Naive B cell (primary cell): ENCODE measurements at places on chromosomes 1 and 21.

DNA sequence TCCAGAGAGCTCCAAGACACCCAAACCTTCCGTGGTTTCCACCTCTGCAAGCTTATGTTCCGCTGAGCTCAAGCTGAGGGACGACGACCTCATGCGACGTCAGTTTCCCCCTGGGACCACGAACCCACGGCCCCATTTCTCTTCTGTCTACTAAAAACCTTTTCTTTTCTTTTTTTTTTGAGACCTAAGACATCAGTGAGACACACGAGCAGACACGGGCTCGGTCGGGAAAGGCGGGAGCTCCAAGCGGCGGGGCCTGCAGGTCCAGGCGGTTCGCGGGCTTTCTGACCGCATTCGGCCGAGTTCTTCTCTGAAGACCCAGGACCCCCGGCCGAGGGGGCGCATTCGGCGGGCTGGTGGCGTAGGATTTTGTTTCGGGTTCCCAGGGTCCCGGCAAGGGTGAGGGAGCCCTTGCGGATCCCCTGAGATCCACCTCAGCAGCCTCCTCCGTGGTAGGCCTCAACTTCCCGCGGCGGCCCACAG is 402 bp downstream of the C21orf58 start:
- no peak for DNase-seq
- peak overlapping the region; percentile 91 for H3K4me3 ChIP-seq
- H3K36me3 ChIP-seq: no peaks in the 10 kb centered on the region
- no peaks in the 10 kb centered on the region for H3K27me3 ChIP-seq

DNA sequence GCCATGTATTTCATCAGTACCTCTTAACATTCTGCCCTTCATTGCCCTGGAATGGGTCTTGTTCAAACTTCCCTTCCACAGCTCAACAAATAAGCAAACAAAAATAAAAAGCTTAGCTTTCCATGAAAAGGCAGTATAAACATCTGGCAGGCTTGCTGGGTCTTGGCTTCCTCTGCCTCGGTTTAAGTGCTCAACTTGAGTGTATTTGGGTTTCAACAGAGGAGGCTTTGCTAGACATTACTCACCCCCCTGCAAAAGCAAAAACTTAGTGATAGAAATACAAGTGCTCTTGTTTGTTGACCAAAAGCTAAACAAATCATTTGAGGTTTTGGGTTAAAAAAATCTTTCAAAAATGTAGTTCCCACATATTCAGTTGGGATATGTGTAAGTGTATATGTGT is 518.5 kb downstream of the PLPP3 start:
- H3K4me1 ChIP-seq: peaks cover 13% of the 10 kb centered on the region
- no peak overlapping the region for H3K4me3 ChIP-seq
- H3K36me3 ChIP-seq: no peaks in the 10 kb centered on the region
- no peak for DNase-seq

DNA sequence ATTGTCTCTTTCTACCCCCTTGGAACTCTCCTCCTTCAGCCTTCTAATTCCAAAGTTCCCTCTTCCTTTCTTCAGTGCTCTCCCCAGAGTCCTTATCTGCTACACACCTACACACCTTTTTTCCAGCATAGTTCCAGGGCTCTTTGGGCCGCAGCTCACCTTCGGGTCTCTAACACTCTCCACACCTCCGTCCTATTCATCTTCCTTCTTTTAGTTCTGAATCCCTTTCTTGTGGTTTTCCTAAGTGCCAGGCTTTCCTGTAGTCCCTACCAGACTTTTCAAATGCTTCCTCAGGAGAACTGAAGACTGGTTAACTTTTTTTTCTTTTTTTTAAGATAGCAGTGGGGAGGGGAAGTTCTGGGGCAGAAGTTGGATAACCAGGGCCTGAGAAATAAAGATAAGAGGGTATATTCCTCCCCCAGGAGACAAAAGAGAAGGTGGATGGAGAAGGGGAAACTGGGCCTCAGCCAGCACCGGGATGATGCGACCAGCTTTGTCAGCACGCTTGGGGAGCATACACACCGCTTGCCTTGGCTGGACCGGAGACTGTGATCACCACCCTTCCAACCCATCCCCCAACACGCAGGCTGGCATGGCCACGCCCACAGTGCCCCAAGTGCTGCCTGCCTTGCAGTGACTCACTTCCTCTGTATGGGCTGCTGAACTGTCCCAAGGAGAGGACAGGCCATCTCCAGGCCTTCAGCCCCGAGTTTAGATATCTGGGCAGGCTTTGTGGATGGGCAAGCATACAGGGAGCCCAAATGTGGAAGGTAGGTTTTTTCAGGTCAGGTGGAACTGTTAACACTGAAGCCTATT is 2.5 kb upstream of the CERS2 start:
- peak; percentile 73 for DNase-seq
- H3K27ac ChIP-seq: peak overlapping the region; percentile 97
- H3K36me3 ChIP-seq: no peaks in the 10 kb centered on the region
- H3K4me3 ChIP-seq: peak overlapping the region; percentile 83
- H3K27me3 ChIP-seq: no peaks in the 10 kb centered on the region
- peaks cover 57% of the 10 kb centered on the region for H3K4me1 ChIP-seq

DNA sequence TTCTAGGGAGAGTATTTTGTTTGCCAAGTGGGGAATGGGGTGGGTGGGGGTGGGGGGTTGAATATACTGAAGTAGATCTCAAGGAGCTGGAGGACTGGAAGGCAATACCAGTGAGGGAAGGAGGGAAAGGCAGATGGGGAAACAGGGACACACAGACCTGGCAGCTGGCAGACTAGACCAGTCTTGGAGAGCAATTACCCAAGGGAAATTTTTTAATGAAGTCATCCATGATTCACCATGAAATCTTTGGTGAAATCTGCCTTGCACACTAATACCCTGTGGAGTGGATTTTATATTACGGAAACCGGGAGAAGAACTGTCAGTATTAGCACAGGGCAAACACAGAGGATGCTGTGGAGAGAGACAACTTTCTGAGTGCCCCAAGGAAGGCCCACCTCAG is 29.7 kb upstream of the MARK1 start:
- H3K4me1 ChIP-seq: no peaks in the 10 kb centered on the region
- no peak overlapping the region for H3K4me3 ChIP-seq
- H3K27ac ChIP-seq: no peak overlapping the region
- H3K27me3 ChIP-seq: peaks cover 44% of the 10 kb centered on the region

- H3K4me3 ChIP-seq: no peak overlapping the region
- H3K36me3 ChIP-seq: peaks cover 6% of the 10 kb centered on the region
- H3K27ac ChIP-seq: peak overlapping the region; percentile 51
These were observed 24.8 kb downstream of the PGM1 start for GRCh38 chr1:63618011-63618410.

- no peaks in the 10 kb centered on the region for H3K27me3 ChIP-seq
- H3K4me3 ChIP-seq: peak overlapping the region; percentile 55
- no peak overlapping the region for H3K27ac ChIP-seq
- peaks cover 54% of the 10 kb centered on the region for H3K4me1 ChIP-seq
- peaks cover 2% of the 10 kb centered on the region for H3K36me3 ChIP-seq
These were observed 11.0 kb downstream of the PRDM15 start for GRCh38 chr21:41868062-41868710.

GRCh38 chr21:15617964-15618363 is 111.8 kb upstream of the USP25 start:
- H3K4me3 ChIP-seq: no peak overlapping the region
- peaks cover 9% of the 10 kb centered on the region for H3K27me3 ChIP-seq
- DNase-seq: no peak
- H3K4me1 ChIP-seq: no peaks in the 10 kb centered on the region

DNA sequence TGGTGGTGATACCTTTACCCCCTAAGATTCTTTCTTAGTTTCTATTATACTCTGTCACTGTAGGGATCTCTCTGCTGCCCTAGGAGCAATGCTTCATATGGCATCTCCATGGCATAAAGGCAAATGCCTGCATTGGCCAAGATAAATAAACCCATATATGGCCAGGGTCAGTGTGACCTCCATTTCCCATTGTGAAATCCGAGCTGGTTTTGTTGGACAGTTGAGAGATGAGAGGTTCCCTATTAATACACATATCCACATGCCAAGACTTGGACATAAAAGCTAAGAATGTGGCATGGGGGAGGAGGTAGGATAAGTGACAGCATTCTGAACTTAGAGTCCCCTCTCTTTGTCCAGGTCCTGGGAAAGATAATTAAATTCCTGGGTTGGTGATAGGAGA is 1.4 kb downstream of the TPM3 start:
- no peak for DNase-seq
- no peaks in the 10 kb centered on the region for H3K36me3 ChIP-seq
- H3K27me3 ChIP-seq: peaks cover 26% of the 10 kb centered on the region
- H3K4me3 ChIP-seq: no peak overlapping the region

DNA sequence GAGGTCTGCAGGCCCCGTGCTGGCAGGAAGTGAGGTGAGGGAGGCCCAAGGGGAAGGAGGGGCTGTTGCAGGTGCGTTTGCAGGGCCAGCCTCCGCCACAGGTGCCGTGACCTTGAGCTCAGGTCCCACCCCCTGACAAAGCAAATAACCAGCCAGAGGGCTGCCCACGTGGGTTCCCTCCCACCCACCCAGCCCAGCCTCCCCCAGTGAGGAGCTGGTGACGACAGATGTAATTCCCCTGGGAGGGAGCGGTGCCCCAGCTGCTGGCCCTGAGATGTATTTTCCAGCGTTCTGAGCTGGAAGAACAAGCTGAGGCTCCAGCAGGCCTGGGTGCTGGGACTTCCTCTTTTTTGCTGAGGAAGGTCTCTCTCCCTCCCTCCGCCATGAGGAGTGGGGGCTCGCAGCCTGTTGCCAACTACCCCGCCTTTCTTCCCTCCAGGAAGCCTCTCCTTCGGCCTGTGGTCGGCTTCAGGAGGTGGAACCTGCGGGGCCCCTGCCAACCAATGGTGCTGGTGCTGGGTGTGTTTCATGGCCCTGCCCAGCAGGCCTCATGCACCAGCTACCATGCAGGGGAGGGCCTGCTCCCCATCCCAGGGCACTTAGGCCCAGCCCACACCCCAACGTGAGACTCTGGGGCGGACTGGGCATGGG is 153.2 kb downstream of the PRDM16 start:
- no peak overlapping the region for H3K4me3 ChIP-seq
- no peaks in the 10 kb centered on the region for H3K4me1 ChIP-seq
- no peak overlapping the region for H3K27ac ChIP-seq
- DNase-seq: no peak

- no peak for DNase-seq
- no peaks in the 10 kb centered on the region for H3K36me3 ChIP-seq
- H3K4me1 ChIP-seq: no peaks in the 10 kb centered on the region
- H3K4me3 ChIP-seq: no peak overlapping the region
- no peaks in the 10 kb centered on the region for H3K27me3 ChIP-seq
These were observed 99.3 kb upstream of the ESRRG start for GRCh38 chr1:216822480-216822879.

- H3K27me3 ChIP-seq: peaks cover 77% of the 10 kb centered on the region
- H3K4me3 ChIP-seq: peak overlapping the region; percentile 86
These were observed 125.2 kb upstream of the DPYD start for GRCh38 chr1:98045767-98046641.

- H3K4me3 ChIP-seq: peak overlapping the region; percentile 90
- peaks cover 22% of the 10 kb centered on the region for H3K27me3 ChIP-seq
- no peaks in the 10 kb centered on the region for H3K36me3 ChIP-seq
- peak overlapping the region; percentile 93 for H3K27ac ChIP-seq
- DNase-seq: peak; percentile 40
These were observed 950 bp upstream of the INKA2 start for GRCh38 chr1:111739925-111740765.

GRCh38 chr1:179632868-179633267 is 41.2 kb downstream of the TDRD5 start:
- no peak overlapping the region for H3K4me3 ChIP-seq
- no peaks in the 10 kb centered on the region for H3K4me1 ChIP-seq
- H3K27ac ChIP-seq: no peak overlapping the region
- H3K27me3 ChIP-seq: peaks cover 3% of the 10 kb centered on the region

DNA sequence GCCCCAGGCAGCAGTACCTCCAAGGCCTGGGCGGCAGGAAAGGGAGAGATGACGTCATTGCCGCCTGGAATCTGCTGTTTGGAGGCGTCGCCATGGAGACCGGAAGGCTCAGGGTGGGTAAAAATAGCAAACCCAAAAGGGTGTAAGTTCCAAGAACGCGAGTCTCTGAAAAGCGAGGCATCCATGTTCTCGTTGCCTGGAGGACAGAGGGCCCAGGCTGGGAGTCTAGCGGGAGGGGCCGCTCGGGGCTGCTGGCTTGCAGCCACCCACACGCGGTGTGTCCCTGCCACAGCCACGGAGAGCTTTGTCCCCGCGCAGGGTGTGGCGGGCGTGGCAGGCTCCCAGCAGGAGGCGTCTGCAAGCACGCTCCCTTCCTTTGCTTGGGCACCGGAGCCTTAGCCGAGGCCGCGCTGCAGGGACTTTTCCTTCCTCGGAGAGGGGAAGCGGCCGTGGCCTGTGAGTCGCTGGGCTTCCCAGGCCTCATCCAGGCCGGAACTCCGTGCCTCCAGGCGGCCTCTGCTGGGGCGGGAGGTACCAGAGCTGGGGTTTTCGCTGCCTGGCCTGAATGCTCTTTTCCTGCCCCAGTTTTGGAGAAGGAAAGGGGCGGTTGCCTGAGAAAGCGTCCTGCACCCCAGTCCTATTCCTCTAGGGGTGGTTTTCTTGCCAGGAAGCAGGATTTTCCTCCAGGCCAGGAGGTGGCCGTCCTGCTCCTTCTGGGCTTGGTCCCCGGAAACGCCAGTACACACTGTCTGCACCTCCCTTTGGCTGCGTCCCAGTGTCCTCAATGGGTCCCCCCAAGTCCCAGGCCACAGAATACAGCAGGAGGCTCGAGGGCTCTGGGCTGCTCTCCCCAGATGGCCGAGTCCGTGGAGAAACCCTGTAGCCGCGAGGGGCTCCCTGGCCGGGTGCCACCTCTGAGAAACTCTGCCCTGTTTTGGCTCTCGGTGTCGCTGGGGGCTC is 15.3 kb upstream of the SKI start:
- no peaks in the 10 kb centered on the region for H3K4me1 ChIP-seq
- H3K27me3 ChIP-seq: no peaks in the 10 kb centered on the region
- no peak for DNase-seq
- H3K27ac ChIP-seq: no peak overlapping the region

DNA sequence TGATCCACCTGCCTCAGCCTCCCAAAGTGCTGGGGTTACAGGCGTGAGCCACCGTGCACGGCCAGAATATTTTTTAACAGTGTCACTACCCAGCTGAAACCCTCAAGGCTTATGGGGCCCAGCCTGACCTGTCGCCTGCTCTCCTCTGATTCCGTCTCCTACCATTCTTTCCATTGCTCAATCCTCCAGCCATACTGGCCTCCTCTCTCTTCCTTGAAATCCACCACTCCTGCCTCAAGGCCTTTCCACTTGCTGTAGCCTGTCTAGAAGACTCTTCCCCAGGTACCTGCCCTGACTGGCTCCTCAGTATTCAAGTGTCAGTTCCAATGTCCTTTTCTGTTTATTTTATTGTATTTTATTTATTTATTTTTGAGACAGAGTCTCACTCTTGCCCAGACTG is 53.9 kb downstream of the YARS1 start:
- H3K36me3 ChIP-seq: no peaks in the 10 kb centered on the region
- no peak overlapping the region for H3K27ac ChIP-seq
- H3K27me3 ChIP-seq: no peaks in the 10 kb centered on the region
- no peak overlapping the region for H3K4me3 ChIP-seq
- DNase-seq: no peak

DNA sequence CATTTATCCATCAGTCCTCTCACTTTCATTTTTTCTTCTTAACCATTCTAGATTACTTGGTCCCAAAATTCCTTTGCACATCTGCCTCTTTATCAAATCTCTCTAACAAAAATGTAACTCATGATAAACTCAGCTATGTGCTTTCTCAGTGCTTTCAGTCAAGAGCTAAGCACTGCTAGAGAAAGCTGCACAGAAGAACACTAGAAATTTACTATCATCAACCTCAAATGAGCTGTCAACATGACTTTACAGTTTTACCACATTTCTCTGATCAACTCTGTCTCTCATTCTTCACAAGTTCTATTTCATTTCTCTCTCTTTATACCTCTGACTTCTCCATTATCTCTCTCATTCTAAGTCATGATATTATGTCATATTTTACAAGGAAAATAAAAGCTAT is 54.2 kb upstream of the PRKACB start:
- DNase-seq: no peak
- no peaks in the 10 kb centered on the region for H3K36me3 ChIP-seq
- no peaks in the 10 kb centered on the region for H3K27me3 ChIP-seq
- no peak overlapping the region for H3K27ac ChIP-seq

GRCh38 chr21:44649521-44650100 is 3.4 kb downstream of the KRTAP10-11 start:
- peaks cover 21% of the 10 kb centered on the region for H3K27me3 ChIP-seq
- no peak overlapping the region for H3K27ac ChIP-seq
- H3K4me1 ChIP-seq: peaks cover 2% of the 10 kb centered on the region
